Substantia nigra (tissue), 51 donors: ENCODE measurements at places on chromosomes 2 and 18.

DNA sequence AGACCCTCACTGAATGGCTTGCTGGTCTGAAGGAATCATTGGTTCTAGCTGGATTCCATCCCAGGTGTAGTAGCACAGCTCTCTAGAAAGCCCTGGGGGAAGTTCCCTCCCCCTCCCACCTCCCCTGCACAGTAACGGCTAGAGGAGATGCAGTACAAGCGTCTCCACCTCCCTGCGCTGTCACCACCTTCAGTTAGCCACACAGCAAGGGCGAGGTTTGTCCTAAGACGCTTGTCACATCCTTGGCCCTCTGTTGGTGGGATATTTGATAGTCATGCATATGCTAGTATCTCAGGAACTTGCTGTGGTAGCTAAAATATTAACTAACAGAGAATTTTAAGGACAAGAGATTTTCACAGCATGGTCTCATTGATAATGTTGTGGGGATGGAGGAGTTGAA is 19.4 kb downstream of the TRAPPC12 start:
- no peak for DNase-seq

- DNase-seq: no peak
Observed at GRCh38 chr2:204503869-204504268, 41.4 kb upstream of the PARD3B start.

- no peak for DNase-seq
Observed at GRCh38 chr18:77103991-77104531, 28.5 kb downstream of the MBP start.

- no peak for DNase-seq
Observed at GRCh38 chr2:33681364-33681757, 82.3 kb upstream of the FAM98A start.

DNA sequence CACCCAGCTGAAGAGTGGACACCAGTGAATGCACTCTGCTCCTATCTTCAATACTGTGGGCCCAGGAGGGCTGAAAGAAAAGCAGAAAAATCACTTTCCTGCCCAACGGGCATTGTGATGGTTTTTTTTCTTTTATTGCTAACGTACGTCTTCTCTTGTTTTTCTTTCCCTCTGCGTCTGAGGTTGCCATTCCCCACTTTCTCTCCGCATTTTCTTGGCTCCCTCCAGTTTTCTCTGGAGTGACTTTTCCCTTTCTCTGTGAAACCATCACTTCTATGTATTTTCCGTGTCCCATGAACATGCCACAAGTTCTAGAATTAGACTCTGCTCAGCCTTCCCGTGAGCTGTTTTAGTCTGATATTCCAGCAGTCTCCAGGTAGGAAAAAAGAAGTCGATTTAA is 169.2 kb downstream of the BCL2 start:
- DNase-seq: no peak

- no peak for DNase-seq
Observed at GRCh38 chr2:64586883-64587481, 62.9 kb downstream of the AFTPH start.
